Hindlimb muscle (tissue), 1 donor: ENCODE measurements at places on chromosomes 1 and 21.

DNA sequence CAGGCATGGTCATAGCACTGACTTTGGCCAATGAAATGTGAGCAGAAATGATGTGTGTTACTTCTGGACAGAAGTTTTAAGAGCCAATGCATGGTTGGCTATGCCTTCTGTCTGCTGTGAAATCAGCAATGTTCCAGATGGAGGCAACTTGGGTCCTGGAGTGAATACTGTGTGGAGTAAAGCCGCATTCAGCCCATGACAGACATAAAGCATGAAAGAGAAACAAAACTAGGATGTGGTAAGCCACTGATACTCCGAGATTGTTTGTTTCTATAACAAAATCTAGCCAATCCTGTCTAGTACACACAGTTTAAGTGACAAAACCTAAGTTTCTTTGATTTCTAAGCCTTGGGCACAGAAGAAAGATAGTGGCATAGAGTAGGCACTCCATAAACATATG lies 47.1 kb upstream of the ARHGAP29 start:
- DNase-seq, result no peak

GRCh38 chr1:41226815-41227434 lies 15.2 kb downstream of the SCMH1 start:
- DNase-seq, result no peak

- no peak for DNase-seq
These were observed 14.0 kb downstream of the MX2 start for GRCh38 chr21:41375875-41376274.

DNA sequence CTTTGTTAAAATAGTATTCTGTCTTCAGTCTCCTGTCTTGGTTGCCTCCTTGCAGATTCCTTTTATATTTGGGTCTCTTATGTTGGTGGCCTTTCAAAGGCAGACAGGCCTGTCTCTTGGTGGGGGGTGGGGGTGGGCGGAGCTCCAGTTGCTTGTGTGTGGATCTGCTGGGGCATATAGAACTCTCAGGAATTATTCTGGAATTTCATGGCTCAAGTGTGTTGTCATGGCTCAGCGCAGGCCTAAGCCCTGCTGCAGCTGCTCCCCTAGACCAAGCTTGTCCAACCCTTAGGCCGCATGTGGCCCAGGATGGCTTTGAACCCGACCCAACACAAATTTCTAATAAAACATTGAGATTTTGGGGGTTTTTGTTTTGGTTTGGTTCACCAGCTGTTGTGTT lies 8.0 kb downstream of the C1orf35 start:
- no peak for DNase-seq

DNA sequence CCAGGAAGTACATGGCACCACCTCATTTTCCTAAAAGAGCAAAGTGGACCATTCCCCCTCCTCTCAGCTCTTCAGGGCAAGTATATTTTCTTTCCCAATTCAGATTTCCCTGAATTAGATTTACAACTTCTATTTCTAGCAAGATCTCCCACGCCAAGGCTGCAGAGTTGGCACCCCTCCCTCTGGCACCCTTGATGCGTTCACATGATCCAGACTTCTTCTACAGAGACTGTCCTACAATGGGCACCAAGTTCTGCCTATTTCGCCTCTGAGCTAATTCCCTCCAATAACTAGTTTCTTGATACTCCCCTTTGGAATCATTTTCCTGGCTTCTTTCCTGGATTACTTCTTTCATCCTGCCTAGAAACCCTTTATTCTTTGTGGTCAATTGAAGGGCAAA lies 122.0 kb downstream of the CDC7 start:
- peak; percentile 40 for DNase-seq

DNA sequence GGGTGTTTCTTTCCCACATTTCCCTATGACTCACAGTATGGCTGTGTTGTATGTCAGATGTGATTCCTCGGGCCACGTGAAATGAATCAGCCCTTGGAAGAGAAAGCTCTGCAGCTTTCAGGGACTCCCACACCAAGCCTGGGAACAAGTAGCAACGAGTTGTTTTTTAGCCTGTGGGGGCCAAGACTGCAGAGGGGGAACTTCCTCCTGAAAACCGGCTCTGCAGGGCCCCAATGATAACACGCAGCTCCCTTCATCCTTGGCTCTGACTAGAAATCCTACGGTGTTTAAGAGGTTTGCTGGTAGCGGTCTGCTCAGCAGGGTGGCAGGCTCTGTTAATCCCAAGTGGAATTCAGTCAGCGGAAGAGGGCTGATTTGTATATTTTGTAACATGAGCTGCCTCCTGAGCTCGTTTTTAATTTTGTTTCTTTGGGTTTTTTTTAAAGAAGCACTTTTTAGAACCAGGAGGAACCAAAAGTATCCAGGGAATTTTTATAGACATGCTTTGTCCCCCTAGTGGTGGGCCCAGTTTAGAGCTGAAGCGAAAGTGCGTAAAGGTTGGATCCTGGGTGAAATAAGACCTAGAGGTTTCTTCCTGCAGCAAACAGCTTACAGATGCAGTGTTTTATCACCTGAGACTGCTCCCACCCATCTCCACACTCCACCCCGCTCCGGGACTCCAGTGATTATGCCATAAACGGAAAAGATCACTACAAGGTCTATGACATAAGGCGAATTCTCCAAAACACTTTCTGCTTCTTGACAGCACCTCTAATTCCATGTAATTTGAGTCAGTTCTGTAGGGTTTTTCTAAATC lies 48.8 kb downstream of the LAMC2 start:
- DNase-seq, result peak; percentile 87

- peak; percentile 81 for DNase-seq
These were observed 76.3 kb downstream of the MORN1 start for GRCh38 chr1:2314803-2315673.

GRCh38 chr1:65497256-65497830 lies 76.9 kb downstream of the LEPR start:
- DNase-seq, result no peak

- DNase-seq, result no peak
These were observed 28.5 kb upstream of the CADM3 start for GRCh38 chr1:159142726-159143510.

GRCh38 chr1:71298633-71299032 lies 217.8 kb upstream of the ZRANB2 start:
- DNase-seq, result no peak

GRCh38 chr1:186804679-186805078 lies 24.1 kb upstream of the PLA2G4A start:
- no peak for DNase-seq

DNA sequence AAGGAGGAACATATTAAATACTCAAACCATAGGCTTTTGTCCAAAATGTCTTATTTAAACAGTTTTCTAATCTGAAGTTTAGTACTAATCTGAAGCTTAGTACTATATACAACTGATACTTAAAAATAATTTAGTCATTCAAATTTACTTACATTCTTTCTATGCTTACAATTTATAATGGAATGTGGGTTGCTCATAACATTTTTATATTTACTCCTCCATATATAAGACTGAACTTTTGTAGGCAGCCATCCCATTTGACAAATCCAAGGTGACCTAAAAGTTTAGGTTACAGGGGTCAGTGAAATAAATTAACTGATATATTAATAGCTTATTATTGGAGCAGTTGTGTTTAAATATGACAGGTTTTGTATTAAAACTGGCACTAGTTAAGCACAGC lies 570.6 kb downstream of the DPYD start:
- DNase-seq, result no peak

- no peak for DNase-seq
These were observed 72.9 kb downstream of the SYT6 start for GRCh38 chr1:114080511-114081436.

DNA sequence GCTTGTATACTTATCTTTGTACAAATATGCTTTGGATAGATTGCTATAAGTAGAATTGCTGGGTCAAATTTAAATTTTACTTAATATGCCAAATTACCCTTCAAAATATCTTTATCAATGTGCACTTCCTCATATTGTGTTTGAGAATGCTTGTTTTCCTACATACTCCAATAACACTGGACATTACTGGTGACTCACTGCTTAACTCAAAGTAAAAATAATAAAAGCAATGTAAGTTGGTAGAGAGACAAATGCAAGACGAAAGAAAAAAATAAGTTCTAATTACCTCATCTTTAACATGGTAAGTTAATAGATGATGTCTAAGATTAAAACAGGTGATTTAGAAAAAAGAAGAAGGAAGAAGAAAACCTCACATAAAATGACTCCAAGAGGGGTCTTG lies 7.9 kb upstream of the SH3GLB1 start:
- no peak for DNase-seq

DNA sequence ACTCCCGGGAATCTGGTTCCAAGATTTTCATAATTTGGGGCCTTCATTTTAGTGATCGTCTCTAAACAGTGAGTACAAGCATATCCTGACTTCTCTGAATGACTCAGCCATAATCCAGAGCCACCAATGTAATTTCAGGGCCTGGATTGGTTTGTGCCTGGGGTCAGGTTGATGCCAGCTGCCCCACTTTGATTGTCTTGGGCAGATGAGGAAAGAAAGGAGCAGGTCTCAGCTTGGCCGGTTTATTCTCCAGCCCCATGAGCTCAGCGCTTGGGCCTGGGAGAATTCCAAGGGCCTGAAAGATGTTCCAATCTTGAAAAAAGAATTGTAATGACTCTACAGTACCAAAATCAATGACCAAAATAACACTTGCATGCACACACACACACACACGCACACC lies 71.2 kb upstream of the ECE1 start:
- no peak for DNase-seq

GRCh38 chr1:2210084-2210653 lies 15.6 kb upstream of the FAAP20 start:
- no peak for DNase-seq

GRCh38 chr1:64514197-64514765 lies 44.4 kb downstream of the CACHD1 start:
- peak; percentile 62 for DNase-seq

- peak; percentile 55 for DNase-seq
These were observed 54.5 kb downstream of the GPR161 start for GRCh38 chr1:168082008-168082876.

DNA sequence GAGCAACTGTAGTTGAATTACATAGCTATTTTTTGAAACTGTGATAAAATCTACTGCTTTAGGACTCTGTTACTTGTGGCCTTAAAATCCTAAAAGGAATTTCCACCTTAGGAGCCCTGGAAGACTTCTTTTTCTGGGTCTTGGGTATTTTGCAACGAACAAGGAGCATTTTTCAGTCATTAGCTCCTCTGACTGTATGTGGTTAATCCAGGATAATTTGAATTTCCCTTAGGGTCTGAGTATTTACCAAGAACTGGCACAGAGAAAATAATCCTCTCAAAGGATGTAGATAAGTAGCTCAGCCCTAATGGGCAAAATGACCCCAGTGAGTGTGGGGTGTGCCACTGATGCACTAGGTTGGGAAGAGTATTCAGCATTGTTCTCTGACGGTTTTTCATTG lies 170.4 kb downstream of the VAV3 start:
- DNase-seq, result no peak

DNA sequence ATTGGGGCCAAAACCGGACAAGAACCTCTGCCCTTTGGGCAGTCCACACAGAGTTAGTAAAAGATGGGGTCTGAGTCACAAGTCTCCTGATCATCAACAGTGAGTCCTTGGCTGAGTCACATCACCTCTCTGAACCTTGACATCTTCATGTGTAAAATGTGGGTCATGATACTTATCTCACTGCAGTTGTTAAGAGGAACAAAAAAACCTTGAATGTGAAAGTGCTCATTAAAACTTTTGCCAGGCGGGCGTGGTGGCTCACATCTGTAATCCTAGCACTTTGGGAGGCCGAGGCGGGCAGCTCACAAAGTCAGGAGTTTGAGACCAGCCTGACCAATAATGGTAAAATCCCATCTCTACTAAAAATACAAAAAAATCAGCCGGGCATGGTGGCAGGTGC lies 15.7 kb downstream of the S100A16 start:
- no peak for DNase-seq

GRCh38 chr1:107439567-107439966 lies 298.7 kb downstream of the NTNG1 start:
- no peak for DNase-seq

- DNase-seq, result no peak
These were observed 24.4 kb downstream of the CD55 start for GRCh38 chr1:207345644-207346477.

DNA sequence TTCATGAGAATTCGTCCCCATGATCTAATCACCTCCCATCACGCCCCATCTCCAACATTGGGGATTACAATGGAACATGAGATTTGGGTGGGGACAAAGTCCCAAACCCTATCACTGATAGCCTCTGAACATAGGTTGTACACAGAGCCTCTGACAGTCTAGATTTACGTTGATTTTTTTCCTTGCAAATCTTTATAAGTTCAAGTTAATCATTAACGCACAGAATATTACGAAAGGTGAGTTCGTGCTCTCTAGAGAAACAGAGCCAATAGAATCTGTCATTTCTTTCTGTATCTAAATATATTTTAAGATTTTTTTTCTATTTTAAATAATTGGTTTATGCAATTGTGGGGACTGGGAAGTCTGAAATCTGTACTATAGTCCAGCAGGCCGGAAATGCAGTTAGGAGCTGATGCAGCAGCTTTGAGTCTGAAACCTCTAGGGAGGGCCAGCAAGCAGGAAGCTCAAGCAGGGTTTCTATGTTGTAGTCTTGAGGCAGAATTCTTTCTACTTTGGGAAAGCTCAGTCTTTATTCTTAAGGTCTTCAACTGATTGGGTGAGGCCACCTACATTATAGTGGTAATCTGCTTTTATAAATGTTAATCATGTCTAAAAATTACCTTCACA lies 61.0 kb downstream of the SELENOF start:
- no peak for DNase-seq

DNA sequence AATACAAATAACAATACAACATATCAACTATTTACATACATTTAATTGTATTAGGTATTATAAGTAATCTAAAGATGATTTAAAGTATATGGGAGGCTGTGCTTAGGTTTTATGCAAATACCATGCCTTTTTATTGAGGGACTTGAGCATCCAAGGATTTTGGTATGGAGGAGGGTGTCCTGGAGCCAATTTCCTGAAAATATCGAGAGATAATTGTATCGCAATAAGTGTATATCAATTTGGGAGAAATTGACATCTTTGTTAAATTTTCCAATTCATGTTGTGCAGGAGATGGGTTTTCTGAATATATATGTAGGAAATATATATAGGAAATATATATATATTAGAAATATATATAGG lies 63.5 kb downstream of the ATP1A1 start:
- DNase-seq, result no peak

DNA sequence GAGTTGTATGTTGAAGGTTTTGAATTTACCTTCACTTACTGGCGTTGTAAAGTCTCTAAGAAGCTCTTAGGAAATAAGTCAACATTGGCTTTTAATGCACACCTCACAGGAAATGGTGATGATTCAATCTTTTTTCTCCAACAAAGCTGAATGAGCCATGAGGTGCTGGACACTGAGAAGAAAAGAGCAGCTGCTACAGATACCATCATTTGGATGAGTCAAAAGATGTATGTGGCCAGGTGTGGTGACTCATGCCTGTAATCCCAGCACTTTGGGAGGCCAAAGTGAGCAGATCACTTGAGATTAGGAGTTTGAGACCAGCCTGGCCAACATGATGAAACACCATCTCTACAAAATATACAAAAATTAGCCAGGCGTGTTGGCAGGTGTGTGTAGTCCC lies 3.3 kb upstream of the IL23R start:
- DNase-seq, result no peak

- no peak for DNase-seq
These were observed 37.9 kb upstream of the BATF3 start for GRCh38 chr1:212737559-212737958.
